PC-3 (cell line): ENCODE measurements at places on chromosomes 6 and 20. TPM values are rescaled to one million over a fixed set of nuclear protein-coding genes. Genes with fewer than 3 reads are reported as not detected.

Gene HLA-DPA1
- total RNA-seq, result not detected in 2 replicates

Gene IL17A
- not detected in 2 replicates for total RNA-seq

Gene ZSCAN23
- total RNA-seq, result 2.2 and 3.4 TPM in 2 replicates

Gene STX11
- 1.2 and 1.5 TPM in 2 replicates for total RNA-seq

Gene DLK2
- total RNA-seq, result 1.4 and 4.4 TPM in 2 replicates

Gene HLA-DMB
- not detected in 2 replicates for total RNA-seq

Gene PTK7
- total RNA-seq, result 48.1 and 69.1 TPM in 2 replicates

Gene DHX16
- total RNA-seq, result 50.0 and 75.6 TPM in 2 replicates

Gene COL19A1
- not detected in 2 replicates for total RNA-seq

Gene F13A1
- total RNA-seq, result not detected in 2 replicates

Gene COMMD7
- total RNA-seq, result 32.5 and 33.5 TPM in 2 replicates

Gene WFDC5
- not detected in 2 replicates for total RNA-seq

Gene MEI4
- not detected in 2 replicates for total RNA-seq

Gene LINC00237
- total RNA-seq, result not detected in 2 replicates

Gene SAMD10
- 7.4 and 13.4 TPM in 2 replicates for total RNA-seq

Gene DNAH8
- total RNA-seq, result 0.06 and 0.15 TPM in 2 replicates

Gene TMEM170B
- total RNA-seq, result 0.52 and 0.66 TPM in 2 replicates

Gene TLDC2
- not detected in 2 replicates for total RNA-seq

Gene PPIL6
- total RNA-seq, result 0.62 and 2.1 TPM in 2 replicates

Gene GPR6
- not detected in 2 replicates for total RNA-seq

Gene TREM2
- total RNA-seq, result not detected in 2 replicates

Gene SHLD1
- 3.4 and 5.1 TPM in 2 replicates for total RNA-seq

Gene TRIM31
- 0.11 and 0.52 TPM in 2 replicates for total RNA-seq
